MM.1S (cell line): ENCODE measurements at places on chromosomes 11 and 22.

DNA sequence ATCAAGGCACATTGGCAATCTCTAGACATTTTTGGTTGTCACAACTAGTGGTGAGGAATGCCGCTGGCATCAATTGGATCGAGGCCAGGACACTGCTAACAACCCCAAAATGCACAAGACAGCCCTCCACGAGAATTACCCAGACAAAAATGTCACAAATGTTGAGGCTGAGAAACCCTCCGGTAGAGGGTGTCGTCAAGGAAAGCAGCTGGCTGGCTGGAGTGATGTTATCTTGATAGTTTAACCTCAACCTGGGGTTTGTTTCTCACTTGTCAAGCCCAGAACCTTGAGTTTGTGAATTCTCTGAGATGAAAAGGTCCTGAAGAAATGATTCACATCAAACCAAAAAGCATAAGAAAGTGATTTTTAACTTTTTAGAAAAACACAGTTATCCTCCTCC, 21.1 kb upstream of the TMPRSS13 start:
- peak; percentile 38 for DNase-seq

DNA sequence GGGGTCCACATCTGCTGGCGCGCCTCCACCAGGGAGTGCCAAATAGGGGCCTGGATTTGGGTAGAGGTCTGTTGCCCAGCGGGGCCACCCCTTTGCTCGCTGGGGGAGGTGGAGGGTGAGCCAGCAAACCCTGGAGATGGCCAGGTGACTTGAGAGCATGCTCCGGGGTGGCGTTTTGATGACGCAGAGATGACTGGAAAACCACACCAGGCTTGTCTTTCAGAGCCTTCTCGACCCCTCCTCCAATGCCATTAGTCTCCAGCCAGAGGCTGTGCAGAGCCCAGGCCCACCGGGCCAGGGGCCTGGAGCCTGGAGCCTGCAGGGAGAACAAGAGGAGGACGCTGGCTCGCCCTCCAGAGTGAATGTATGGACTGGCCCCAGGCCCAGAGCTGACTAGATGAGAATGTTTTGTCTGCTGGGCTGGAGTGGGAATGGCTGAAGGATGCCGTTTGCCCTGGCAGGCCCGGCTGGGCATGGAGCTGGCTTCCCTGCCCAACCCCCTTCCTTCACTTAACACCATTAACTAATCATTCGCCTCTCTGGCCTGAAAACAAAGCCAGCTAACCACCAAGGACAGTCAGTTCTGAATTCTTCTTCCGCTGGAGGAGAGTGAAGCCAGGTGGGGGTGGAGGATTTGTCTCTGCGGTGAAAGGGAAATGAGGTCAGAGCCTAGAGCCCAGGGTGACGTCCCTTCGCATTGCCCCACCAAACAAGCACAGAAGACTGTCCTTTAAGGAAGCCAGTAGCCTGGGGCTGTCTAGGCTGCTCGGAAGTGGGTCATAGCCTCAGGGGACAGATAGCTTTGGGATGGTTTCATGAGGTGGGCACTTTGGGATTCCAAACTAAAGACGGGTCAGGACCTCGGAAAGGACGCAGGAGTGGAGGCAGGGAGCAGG, 1.6 kb upstream of the MCAM start:
- no peak for DNase-seq

- no peak for DNase-seq
Measured at GRCh38 chr22:37500745-37501609, 14.8 kb upstream of the MFNG start.

- no peak for DNase-seq
Measured at GRCh38 chr11:131796541-131796940, 426.1 kb downstream of the NTM start.

- no peak for DNase-seq
Measured at GRCh38 chr11:85831050-85831449, 20.1 kb upstream of the SYTL2 start.

DNA sequence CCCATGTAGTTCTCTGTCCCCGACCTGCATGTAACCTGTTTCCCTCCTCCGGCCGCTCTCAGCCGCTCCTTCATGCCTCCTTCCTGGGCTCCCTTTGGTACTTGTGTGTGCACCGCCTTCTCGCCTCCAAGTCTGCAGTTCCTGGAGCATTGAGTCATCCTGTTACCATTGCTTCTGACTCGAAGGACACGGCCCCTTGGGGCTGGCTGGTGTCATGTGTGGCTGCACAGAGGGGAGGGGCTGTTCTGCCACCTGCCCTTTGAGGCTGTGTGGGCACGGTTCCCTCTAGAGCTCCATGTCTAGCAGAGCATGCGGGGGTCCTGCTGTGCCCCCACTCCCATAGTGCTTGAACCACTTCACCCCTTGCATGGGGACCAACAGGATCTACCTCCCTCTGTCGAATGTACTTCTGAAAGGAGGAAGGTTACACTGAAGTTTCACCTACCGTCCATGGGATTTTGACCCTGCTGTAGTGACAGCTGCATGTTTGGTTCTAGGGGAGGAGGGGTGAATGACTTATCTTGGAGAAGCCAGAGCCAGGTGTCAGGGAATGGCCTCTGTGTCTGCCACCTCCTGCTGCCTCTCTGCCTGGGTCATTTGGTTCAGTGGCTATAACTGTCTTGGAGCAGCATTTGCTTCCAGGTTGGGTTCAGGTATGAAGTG, 39.6 kb downstream of the BCR start:
- DNase-seq = no peak

GRCh38 chr22:37496651-37497050, 10.5 kb upstream of the MFNG start:
- no peak for DNase-seq

GRCh38 chr11:24199461-24199860, 297.4 kb upstream of the LUZP2 start:
- no peak for DNase-seq

DNA sequence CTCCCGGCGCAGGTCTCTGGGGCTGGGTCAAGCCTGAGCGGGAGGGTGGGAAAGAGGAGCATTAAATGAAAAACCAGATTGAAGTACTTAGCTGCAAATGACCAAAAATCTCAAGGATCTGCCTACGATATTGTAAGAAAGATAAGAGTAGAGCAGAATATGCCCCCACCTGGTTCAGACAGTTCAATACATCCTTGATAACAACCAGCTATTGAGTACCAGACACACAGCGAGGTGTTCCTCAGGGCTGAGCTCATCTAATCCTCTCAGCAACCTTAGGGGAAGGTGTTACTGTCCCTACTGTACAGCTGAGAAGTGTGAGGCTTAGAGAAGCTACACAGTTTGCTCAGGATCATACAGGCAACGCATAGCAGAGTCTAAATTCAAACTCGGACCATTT, 27.4 kb upstream of the HMGXB4 start:
- DNase-seq = no peak
